NCI-H524 treated with DMSO at 0.1 percent for 48 hours (cell line): ENCODE measurements at places on chromosomes 12 and 14.

DNA sequence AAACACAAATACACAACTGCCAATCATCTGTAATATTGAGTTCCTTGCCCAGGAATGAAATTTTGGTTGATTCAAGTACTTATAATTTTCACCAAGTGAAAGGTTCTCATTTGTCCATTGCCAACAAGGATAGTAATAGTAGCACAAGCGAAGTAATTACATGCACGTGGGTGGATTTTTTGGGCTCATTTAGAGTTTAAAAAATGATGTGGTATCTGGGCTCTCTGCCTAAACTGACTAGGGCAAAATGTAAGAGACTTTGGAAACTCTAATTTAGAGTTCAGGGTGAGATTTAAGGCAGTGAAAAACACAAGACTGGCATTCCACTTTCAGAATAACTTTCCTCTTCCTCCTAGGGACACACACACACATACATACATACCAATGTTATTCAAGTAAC, 111.7 kb downstream of the MYRFL start:
- DNase-seq, result no peak

- no peak for DNase-seq
These were observed 64.4 kb upstream of the BTG1 start for GRCh38 chr12:92210071-92210470.

- DNase-seq, result no peak
These were observed 7.1 kb downstream of the RACGAP1 start for GRCh38 chr12:50018154-50018553.

- no peak for DNase-seq
These were observed 6.3 kb downstream of the GPHN start for GRCh38 chr14:66514213-66514612.

DNA sequence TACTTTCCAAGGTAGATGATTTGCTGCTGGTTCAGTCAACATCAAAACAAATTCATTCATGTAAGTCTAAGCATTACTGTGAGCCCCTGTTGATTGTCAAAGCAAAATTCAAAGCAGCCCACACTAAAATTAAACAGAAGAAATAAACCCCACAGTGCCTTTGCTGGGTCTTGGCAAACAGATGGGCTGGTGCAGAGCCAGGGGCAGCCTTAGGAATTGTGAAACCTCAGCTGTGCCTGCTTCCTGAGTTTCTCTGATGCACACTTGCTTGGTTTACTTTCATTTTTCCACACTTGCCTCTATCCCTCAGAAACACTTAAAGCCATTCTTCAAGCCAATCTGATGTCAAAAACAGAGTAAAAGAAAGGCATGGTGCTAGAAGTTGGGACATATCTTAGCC, 6.6 kb upstream of the PLEKHG7 start:
- DNase-seq, result no peak

GRCh38 chr14:23572836-23573235, 5.2 kb upstream of the AP1G2 start:
- DNase-seq, result no peak

GRCh38 chr12:124565656-124566160, 1.7 kb downstream of the NCOR2 start:
- no peak for DNase-seq

DNA sequence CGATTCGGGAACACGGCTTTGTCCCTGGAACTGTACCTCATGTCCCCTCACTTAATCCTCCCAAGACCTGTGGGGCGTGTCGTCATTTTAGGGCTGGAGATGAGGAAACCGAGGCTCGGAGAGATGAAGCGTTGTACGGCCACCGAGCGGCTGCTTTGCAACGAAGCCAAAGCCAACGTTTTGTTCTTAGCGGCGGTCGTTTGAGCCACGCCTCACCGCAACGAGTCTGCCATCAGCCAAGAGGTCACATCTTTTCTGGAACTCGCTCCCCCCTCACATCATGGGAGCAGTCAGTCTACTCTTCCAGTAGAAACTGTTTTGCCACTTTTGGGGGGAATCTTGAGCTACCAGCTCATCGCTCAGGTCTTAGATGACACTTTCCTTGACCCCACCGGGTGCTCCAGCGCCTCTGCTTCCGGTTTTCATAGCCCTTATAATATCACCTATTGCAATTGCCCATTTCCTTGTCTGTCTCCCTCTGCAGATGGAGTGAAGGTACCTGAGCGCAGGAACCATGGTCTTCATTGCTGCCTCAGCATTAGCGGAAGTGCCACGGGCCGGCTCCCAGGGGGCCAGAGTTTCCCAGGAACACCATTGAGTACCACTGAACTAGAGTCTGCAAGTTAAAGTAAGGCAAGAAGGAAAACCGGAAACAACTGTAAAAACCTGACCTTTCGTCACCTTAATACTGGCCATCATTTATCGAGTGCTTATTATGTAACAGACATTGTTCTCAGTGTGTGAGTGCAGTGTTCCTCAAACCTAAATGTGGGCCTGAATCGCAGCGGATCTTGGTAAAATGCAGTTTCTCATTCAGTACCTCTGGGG, 19.6 kb downstream of the NINJ2 start:
- DNase-seq, result no peak
